Activated naive CD8-positive, alpha-beta T cell treated with anti-CD3 and anti-CD28 coated beads, Interleukin-2, amount 10 ng/mL, durations not matched to agents 7 days and 5 days (primary cell): ENCODE measurements at places on chromosomes 5 and 9.
A peak's percentile ranks its signal among the peaks of the same experiment; 100 is the strongest.

DNA sequence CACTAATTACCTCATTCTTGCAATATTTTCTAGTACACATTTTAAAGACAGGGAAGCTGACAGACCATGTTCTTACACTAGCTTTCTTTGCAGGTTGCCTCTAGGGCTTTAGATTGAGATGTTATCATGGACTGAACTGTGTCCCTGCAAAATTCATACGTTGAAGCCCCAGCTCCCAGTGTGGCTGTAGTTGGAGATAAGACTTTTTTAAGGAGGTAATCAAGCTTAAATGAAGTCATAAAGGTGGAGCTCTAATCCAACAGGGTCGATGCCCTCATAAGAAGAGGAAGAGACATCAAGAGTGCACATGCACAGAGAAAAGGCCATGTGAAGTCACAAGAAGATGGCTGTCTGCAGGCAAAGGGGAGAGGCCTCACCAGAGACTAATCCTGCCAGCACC lies 471.2 kb upstream of the ACTBL2 start:
- no peak for DNase-seq

- no peak for DNase-seq
Observed at GRCh38 chr5:26572480-26572879, 465.9 kb downstream of the CDH9 start.

- no peak for DNase-seq
Observed at GRCh38 chr9:77450085-77450475, 198.0 kb downstream of the GNA14 start.

DNA sequence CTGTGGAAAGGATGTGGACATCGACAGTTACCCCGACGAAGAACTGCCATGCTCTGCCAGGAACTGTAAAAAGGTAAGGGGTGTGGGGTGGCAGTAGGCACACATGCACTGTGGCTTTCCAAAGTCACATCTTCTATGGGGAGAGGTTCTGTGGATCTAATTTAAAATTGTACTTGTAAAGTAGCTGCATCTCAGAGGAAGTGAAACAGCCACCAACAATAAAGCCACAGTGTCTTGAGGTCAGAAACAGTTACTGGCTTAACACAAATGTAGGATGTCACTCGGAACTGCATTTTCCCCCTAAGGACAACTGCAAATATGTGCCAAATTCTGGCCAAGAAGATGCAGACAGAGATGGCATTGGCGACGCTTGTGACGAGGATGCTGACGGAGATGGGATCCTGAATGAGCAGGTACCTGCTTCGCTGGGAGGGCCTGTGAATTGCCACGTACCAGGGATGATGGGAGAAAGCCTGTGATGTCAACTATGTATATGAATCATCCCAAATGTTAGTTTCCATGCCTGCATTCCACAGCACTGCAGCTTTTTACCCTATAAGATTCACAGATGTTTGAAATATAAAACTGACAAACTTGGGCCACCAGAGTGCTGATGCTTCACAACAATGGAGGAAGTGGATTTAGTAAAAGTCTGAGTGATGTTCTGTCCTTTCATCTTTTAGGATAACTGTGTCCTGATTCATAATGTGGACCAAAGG lies 35.3 kb downstream of the THBS4 start:
- no peak for DNase-seq

DNA sequence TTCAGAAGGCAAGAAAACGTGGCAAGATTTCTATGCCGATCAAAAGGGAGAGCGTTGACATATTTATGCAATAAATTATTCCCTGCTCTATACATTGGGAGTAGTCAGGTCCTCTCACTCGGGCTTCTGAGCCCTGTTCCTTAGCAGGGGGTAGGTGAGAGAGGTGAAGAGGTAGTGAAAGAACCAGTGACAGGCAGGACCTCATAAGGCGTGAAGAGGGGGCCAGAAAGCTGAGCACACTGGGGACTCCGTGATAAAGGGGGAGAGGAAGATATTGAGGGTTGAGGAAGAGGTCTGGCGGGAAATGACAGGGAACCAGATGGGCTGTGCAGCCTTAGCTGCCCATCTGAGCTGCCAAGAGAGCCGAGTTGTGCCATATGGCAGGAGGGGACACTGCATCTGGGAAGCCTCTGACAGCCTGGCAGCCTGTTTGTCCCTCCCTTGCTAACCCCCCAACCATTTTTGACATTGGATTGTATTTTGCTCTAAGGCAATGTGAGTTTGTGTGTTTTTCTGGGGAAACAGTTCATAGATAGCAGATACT lies 782 bp upstream of the CDC20B start:
- DNase-seq: peak; percentile 32

- DNase-seq: no peak
Observed at GRCh38 chr5:87650284-87650683, 237.6 kb upstream of the CCNH start.

- no peak for DNase-seq
Observed at GRCh38 chr5:6755941-6756340, 42.7 kb downstream of the TENT4A start.

DNA sequence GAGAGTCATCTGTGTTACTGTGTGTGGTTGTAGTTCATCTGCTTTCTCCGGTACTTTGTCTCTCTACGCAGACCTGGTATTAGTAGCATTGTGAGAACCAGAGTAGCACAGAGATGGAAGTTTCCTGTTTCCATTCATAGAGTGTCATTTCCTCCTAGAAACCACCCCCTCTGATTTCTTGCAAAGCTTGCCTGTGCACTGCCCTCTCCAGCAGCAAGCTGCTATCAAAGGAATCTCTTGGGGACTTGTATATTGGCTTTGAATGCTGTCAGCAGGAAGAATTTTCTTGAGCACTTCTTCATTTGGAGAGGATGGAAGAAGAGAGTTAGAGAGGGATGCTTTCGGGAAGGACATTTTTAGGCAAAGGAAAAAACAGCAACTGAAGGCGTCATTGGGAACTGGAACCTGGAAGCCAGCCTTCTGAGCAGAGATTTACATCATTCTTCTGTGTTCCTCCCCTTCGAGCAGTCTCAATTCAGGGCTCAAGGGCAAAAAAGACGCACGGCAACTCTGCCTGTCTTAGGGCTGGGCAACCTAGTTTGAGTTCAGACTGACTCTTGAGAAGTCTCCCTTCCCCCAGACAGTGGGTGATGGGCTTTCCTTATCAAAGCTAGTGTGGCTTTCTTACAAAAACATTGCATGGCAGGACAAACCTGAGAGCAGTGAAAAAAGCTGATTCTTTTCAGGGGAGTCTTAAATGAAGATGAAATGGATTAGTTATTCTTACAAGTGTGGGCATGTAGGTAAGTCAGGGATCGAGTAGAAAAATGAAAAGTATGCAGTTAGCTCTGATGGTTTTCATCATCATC lies 226.3 kb downstream of the AOPEP start:
- DNase-seq: no peak

- no peak for DNase-seq
Observed at GRCh38 chr5:89596821-89597220, 713.8 kb upstream of the MEF2C start.

DNA sequence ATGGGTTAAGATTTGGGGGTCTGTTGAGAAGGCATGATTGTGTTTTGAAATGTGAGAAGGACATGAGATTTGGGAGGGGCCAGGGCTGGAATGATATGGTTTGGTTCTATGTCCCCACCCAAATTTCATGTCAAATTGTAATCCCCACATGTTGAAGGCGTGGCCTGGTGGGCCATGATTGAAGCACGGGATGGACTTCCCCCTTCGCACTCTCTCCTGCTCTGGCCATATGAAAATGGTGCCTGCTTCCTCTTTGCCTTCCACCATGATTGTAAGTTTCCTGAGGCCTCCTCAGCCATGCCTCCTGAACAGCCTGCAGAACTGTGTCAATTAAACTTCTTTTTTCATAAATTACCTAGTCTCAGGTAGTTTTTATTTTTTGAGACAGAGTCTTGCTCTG lies 14.7 kb upstream of the NOTCH1 start:
- no peak for DNase-seq

- DNase-seq: no peak
Observed at GRCh38 chr9:107292821-107293542, 9.9 kb downstream of the RAD23B start.

DNA sequence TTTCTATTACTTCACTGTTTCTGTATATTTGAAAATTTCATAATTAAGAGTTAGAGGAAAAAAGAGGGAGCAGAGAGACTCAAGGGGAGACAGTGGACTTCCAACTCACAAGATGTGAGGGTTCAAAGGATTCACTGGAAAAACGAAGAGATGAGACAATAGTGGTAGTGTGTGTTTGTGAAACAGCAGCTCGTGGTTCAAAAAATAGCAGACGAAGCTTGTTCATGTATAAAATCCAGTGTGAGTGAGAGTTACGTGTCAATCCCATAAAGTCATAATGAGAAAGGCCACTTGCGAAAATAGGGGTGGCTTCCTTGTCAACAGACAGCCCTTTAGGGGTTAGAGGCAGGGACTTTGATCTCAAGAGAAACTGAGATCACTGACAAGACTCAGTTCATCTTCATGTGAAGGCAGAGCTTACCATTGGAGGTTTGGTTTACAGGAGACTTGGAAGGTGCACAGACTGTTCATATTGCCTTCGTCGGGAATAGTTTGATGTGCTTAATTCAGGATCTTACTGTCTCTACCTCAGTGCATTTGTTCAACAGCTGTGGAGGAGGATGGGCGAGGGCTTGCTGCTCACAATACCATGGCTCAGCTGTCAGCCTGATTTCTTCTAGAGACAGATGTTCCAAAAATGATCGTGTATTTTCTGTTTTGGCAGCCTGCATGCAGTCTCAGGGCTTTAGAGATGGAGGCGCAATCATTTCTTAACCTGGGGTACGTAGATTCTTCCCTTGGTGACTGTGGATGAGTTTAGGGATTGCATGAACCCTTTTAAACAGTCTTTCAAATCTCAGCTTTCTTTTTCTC lies 105.7 kb upstream of the KLF9 start:
- DNase-seq: no peak

DNA sequence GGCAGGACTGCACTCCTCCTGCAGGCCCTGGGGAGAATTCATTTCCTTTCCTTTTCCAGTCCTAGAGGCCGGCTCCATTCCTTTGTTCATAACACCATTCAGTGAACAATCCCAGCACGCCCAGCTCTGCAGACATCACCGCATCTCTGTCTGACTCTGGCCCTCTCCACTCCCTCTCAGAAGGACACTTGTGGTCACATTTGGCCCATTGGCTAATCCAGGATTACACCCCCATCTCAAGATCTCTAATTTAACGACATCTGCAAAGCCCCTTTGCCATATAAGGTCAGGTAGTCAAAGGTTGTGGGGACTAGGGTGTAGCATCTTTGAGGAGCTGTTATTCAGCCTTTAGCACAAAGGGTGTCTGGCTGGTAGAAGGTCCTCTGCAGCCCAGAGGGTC lies 185.0 kb upstream of the DAP start:
- DNase-seq: no peak
